ENCODE measurements at places on chromosomes 12 and 14.

DNA sequence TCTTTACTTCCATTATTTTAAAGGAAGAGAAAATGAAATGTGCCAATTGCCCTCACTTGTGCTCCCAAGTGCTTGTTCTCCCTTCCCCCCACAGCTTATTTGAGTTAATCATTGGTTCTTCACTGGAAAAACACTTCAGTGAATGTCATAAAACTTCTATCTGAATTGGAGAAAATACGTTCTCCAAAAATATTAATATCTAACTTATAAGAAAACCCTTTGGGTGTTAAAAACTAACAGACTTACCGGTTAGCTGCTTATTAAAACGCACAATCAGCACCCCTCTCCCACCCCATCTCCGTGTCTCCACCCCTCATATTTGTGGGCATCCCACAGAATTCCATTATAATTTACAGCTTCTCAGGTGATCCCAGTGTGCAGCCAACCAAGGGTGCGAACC is 31.7 kb downstream of the PLEKHA5 start:
- DNase-seq, result no peak

GRCh38 chr14:39459795-39460478 is 27.7 kb upstream of the FBXO33 start:
- DNase-seq, result no peak

DNA sequence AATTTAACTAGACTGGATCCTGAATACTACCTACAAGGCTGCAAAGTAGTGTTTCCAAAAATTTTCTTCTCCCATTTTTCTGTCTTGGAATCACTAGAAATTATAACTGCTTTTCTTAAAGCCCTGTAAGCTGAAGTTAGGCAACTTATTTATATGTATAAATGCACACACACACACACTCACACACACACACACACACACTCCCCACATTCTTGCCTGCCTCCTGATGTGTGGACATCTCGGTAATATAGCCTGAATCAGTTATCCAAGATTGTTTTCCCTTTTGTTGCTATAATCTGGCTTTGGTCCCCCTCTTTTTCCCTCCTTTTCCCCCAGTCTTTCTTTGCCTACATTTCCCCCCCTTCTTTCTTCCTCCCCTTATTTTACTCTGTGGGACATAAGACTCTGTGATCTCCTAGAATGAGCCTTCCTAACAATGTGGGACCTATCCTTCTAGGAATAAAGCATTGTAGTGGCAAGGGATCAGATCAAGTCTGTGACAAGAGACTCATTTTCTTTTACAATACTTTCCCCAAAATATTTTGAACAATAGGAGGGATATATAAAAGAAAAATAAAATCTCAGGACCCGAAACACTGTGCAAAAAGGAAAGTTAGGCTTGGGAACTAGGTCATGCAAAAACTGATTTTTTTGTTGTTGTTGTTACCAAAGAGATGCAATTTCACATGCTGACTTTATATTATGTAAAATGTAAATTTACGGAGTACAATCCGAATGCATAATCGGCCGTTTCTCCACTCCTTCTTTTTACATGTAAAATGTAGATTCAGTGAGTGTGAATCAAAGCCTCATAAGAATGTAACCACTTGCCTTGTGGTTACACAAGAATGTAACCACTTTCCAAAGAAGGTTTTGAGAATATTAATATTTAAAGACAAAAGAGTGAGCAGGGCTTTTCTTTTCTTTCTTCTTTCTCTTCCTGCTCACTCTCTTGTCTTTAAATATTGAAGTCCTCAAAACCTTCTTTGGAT is 26.3 kb upstream of the CD69 start:
- peak; percentile 41 for DNase-seq

DNA sequence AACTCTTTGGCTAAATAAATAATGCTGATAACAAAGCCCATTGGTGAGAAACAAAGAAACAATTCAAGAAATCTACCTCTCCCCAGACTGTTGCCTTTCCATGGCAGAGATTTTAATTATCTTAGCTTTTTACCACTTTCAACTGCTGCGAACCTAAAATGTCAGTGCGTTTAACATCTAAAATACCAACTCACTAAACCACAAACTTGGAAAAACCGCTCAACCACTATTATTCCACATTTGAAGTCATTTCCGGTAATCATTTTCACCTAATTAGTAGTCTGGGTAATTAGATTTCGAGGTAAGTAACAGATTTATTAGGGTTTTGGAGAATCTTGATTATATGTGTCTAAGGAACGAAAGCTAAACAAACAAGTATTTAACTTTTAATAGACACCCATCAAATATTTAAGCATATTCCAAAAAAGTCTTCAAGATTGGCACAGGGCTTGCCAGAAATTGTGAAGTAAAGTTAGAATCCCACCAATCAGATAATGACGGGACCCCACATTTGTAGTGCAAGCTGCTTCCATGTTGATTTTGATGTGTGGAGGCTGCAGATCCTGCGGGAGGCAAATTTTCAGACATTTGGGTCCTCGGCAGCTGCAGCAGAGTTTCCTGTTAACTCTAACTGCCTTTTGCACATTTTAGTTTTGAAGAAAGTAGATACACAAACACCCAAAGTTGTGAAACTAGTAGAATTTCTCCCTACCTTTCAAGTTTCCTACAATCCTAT is 4.1 kb downstream of the OTX2 start:
- DNase-seq, result no peak

DNA sequence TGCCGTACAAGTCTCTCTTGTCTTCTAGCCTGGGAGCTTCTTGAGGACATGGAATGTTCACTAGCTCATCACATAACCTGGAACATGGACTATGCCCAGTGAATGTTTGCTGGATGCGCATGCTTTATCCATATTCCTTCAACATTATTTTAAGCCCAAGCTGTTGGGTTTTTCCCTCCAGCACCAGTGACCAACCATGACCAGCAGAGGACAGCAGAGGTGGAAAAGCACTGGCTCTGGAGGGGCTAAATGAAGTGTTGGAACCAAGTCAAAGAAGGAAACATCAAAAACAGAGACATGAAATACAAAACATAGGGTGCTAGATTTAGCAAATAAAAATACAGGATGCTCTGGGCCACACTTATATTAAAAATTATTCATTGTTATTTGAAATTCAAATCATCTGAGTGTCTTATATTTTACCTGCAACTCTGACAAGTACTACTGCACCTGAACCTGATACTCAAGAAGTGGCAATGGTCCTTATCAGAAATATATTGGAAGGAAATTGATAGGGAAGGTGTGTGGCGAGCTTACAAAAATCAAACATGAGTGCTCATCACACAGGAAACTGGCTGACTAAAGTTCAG is 23.1 kb upstream of the HELB start:
- DNase-seq, result peak; percentile 32

DNA sequence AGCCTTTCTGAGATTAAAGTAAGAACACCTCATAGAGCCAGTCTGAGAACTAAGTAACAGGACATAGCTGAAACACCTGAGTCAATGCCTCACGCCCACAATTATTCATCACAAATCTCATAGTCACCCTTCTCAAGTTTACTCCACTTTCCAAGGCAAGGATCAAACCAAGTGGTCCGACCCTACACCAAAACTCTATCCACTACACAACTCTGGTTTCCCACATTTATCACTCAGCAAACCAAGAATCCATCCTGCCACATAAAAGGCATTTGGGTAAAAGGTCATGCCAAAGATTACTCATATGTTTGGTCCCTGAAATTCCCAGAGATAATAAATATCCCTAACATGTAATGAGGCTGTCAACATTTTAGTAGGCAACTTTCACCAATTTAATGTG is 144.1 kb downstream of the RPAP3 start:
- no peak for DNase-seq

- peak; percentile 86 for DNase-seq
These were observed 142.8 kb downstream of the SCARB1 start for GRCh38 chr12:124720681-124721500.

GRCh38 chr12:55720071-55720564 is at the start of gene RDH5:
Gene RDH5 (plus strand): TSS chr12:55720393. CDS start chr12:55721185, 792 bp downstream.
- peak; percentile 84 for DNase-seq

- DNase-seq, result no peak
These were observed 66.0 kb upstream of the ACTN1 start for GRCh38 chr14:69044965-69045555.

GRCh38 chr14:92481386-92481785 is 32.2 kb upstream of the RIN3 start:
- DNase-seq, result no peak

GRCh38 chr12:74111688-74112360 is 425.8 kb upstream of the ATXN7L3B start:
- DNase-seq, result peak; percentile 10

GRCh38 chr14:59017285-59017965 is 171.0 kb upstream of the DAAM1 start:
- DNase-seq, result no peak

DNA sequence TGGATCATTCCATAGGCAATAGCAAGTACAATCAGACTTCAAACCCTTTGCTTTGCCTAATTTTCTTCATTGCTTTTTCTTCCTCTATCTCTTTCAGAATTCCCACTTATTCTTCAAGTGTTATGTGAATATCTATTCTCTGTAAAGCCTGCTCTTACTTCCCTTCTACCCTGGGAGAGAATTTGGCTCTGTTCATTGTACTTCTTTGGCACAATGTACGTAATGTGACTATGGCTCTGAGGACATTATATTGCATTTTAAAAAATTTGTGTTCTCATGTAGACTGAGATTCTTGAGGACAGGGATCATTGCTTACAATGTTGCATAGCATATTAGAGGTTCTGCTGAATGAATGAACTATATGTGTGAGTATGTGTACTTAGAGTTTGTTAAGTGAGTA is 16.9 kb upstream of the PRICKLE1 start:
- DNase-seq, result no peak

DNA sequence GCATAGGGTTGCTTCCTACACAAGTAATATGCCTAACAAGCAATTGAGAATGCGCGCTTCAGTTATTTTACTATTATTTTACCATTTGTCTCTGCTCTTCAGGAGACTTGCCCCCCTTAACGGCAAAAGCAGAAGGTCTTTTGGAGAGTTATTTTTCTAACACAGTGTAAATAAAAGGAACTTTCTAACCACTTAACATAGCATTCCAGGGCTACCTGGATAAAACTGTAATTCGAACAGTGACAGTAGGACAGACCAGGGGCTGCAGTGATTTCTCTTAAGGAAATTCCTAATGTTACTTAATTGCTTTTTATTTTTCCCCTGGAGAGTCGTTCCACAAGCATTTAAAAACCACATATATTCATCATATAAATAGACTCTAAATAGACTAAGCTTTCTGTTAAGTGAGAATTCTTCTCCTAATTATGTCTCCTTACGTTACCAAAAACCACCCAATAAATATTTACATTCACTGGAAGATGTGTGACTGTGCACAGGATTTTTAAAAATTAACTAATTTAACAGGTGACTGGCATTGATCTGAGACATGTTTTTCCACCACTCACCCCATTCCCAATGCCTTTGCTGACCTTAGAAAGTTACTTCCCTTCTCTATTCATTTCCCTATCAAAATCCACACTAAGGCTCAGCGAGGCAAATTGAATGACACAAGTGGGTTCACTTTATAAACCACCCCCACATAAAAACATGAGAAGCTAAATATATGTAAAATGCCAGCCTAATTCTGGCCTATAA is 72.4 kb downstream of the RNF34 start:
- no peak for DNase-seq

GRCh38 chr14:20681348-20682126 is 2.8 kb upstream of the RNASE4 start:
- DNase-seq, result peak; percentile 87

DNA sequence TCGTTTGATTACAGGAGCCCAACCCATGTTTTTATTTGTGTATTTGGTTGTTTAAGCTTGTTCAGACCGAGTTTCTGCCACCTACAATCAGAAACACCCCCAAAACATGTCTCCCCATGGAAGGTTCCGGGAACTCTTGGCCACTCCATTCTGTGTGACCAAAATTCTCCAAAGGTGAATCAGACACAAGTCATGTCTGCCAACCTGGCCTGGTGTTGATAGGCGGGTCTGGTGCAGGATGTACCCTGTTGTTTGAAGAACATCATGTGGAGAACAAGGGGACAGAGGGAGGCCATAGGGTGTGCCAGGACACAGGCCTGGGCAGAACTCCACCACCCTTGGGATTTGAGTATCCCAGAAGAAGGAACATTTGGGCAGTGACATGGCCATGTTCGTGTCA is 147.1 kb upstream of the MYL2 start:
- DNase-seq, result no peak

DNA sequence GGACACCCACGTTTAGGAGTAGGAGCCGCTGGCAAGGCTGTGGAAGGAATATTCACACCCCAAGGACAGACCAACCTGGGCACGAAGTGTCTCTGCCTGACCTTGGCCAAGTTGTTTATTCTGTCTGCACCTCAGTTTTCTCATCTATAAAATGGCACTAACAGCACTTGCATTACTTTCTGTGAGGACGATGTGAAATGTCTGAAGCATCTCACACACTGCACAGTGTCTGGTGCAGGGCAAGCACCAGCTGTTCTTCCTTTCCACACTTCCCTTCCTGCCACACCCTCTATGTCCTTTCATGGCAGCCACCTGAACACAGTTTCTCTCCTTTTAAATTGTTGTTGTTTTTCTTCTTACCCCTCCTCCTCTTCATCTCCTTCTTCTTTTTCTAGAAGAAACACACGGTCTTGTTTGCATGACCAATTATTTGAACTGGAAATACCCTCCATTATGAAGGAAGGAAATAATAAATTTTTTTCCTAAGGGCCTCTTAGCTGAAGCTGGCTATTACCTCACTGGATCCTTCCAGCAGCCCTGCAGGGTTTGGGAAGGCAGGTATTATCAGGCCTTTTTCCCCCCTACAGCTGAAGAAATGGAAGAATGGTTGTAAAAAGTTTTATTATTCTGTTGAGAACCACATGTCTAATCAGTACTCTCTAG is 42.9 kb upstream of the ATP23 start:
- DNase-seq, result no peak

All from fibroblast of skin of back (primary cell).